NCI-H187 (cell line): ENCODE measurements at places on chromosomes 7 and 10.

DNA sequence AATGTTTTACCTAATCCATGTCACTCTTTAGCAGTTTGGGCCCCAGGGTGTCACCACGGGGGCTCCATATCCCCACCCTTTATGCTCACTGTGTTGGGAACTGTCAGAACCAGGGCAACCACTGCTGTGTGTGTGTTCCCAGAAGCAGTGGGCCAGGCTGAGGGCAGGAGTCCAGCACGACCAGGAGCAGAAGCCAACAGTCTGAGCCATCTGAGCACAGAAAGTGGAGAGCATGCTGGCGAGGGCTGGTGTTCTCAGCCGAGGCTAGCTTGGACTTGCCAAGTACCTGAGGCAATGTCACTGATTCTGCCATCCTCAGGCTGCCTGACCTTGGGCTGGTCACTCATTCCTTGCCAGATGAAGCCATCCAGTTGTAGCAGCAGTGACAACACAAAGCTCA is 285.0 kb downstream of the BMPER start:
- DNase-seq = no peak

DNA sequence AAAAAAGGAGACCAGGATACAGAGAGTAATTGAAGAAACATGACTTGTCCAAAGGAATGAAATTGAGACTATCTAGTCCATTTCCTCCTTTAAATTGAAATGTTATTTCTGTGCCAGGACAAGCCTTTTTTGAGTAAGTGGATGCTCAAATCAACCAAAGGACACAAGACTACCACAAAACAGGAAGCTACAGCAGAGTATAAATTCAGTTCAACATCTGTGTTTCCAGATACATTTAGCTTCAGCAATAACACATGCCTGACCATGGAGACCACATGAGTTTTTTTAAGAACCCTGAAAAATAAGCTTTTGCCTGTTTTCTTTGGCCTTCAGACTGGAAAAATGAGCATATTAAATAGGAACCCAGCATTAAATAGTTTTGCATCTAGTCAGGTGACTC is 707.5 kb downstream of the ZWINT start:
- DNase-seq = no peak

- DNase-seq = no peak
Measured at GRCh38 chr7:75856536-75856935, 22.3 kb upstream of the RHBDD2 start.

- no peak for DNase-seq
Measured at GRCh38 chr10:6065835-6066234, 3.7 kb upstream of the IL2RA start.

DNA sequence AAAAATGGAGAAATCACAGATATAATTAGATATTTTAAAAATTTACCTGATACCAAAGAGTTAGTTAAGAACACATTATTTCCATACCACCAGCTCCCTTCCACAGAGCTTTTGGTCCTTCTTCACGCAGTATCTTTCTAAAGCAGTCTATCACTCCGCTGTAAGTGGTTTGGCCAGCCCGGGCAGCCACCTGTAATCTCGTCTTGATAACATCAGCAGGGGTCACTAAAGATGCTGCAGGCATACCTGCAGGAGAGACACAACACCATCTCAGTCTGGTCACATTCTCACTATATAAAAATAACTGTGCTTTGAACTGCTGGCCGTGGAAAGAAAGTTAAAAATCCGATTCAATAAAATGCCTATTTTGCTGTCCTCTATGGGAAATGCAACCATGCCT is 200.1 kb downstream of the SLC25A13 start:
- DNase-seq = no peak

- no peak for DNase-seq
Measured at GRCh38 chr10:117540640-117541404, 1.7 kb upstream of the EMX2 start.
